Stimulated activated CD4-positive, alpha-beta T cell treated with anti-CD3 and anti-CD28 coated beads, TNF-alpha, amount 100 ng/mL, for 1 hour (primary cell): ENCODE measurements at places on chromosomes 6 and 20.

DNA sequence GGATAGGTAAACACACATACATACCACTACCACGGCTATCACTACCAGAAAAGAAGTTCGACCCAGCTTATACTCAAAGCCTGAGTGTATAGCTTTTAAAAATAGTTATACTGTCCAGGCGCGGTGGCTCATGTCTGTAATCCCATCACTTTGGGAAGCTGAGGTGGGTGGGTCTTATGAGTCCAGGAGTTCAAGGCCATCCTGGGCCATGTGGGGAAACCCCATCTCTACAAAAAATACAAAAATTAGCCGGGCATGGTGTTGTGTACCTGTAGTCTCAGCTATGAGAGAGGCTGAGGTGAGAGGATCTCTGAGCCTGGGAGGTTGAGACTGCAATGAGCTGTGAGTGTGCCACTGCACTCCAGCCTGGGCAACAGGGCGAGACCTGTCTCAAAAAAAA, 32.9 kb downstream of the NKX2-4 start:
- no peak for DNase-seq

GRCh38 chr6:73798592-73798991, 102.6 kb downstream of the CD109 start:
- DNase-seq: no peak

DNA sequence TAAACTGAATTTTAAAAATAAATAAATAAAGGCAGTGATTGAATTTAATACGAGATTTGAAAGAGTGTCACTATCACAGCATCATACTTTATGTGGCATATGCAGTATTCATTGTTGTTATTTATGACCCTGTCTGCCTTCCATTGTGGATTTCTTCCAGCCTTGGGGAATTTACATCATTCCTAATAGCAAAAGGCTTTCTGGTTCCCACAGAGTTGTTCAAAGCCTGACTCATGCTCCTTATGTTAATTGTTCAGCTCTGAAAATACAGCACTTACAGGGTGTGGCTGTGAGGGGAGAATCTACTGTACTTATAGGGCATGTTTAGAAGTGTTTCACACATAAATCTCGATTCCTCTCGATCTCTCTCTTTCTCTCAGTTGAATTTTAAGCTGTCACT, 54.4 kb downstream of the JAG1 start:
- no peak for DNase-seq

- DNase-seq: no peak
Observed at GRCh38 chr6:145736661-145737144, 1.4 kb upstream of the EPM2A start.

GRCh38 chr6:93104195-93104817, 315.1 kb downstream of the EPHA7 start:
- DNase-seq: no peak

DNA sequence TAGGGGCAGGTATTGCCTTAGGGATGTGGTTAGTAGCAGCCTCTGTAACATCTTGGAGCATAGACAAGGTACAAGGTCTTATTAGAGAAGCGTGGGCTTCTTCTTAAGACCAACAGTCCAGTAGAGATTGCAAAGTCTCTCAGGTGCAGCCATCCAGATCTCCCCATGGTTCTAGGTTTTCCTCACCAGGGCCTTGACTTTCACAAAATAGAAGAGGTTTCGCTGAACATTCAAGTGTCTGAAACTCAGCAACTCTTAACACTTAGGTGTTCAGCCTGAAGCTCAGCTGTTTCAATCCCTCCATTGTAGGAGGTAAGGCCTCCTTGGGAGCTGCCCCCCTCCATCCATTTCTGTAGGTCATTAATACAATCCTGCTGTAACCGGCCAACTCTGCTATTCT, 44.4 kb downstream of the GOPC start:
- DNase-seq: no peak

GRCh38 chr6:4728926-4729325, 47.3 kb upstream of the CDYL start:
- no peak for DNase-seq

GRCh38 chr6:83536034-83536646, 23.8 kb downstream of the PRSS35 start:
- peak; percentile 19 for DNase-seq

DNA sequence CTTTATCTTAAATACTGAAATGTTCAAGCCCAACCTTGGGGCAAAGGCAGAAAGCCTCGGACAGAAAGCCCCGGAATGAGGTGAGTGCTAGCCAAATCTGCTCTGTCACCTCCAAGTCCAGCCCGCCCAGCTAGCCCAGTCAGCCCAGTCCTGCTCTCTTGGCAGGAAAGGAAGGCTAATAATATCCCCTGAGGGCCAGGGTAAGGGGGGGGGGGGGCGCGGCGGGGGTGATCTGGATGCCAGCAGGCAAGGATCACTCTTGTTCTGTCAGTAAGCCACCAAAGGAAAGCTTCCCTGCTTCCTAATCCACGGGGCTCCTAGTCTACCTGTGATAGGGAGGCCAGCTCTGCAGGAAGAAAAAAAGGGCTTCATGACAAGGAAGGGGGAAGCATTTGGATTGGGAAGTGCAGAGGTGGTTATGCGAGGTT, 1.1 kb downstream of the NDRG3 start:
- no peak for DNase-seq

GRCh38 chr6:85568411-85568810, 25.2 kb downstream of the SNX14 start:
- no peak for DNase-seq

- DNase-seq: no peak
Observed at GRCh38 chr20:51335329-51335841, 207.1 kb downstream of the NFATC2 start.

DNA sequence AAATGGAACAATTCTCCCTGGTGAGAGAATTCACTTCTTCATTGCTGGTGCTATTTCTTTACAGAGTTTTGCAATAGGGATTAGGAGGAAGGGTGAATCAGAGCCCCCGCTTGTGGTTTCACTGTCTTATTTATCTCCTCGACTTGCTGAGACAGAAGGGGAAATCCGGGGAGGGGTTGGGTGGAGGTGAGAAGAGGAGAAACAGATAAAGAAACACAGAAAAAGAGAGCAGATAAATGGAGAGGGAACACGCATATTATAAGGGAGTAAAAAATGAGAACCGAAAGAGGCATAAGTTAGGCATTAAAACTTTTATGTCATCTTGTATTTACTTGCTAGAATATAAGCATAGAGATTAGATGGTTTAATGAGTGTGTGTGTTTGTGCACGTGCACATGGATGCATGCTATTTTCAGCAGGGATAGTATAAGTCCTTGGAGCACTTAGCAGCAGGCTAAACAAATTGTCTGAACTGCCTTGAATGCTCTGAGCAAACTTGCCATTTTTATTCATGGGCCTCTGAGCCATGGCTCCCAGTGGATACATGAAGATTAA, 105.0 kb downstream of the OLIG3 start:
- DNase-seq: peak; percentile 20

DNA sequence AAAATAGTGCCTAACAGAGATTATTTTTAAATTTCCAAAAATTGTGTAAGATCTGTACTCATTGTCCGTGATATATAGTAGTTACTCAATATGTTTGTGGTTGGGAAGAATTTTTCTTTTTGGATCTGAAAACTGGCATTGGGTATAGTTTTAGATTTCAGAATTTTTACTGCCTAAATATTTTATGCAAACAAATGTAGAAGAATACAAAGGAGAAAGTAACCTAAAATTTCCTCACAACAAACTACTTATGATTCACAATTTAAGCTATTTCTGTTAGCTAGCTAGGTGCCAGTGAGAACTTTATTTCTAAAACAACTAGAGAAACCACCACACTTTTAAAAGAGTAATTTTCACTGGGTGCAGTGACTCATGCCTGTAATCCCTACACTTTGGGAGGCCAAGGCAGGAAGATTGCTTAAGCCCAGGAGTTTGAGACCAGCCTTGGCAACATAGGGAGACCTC, 38.8 kb downstream of the SESN1 start:
- no peak for DNase-seq

GRCh38 chr20:9389346-9389745, 125.0 kb upstream of the LAMP5 start:
- DNase-seq: no peak
